ENCODE measurements at places on chromosomes 2 and 18.

DNA sequence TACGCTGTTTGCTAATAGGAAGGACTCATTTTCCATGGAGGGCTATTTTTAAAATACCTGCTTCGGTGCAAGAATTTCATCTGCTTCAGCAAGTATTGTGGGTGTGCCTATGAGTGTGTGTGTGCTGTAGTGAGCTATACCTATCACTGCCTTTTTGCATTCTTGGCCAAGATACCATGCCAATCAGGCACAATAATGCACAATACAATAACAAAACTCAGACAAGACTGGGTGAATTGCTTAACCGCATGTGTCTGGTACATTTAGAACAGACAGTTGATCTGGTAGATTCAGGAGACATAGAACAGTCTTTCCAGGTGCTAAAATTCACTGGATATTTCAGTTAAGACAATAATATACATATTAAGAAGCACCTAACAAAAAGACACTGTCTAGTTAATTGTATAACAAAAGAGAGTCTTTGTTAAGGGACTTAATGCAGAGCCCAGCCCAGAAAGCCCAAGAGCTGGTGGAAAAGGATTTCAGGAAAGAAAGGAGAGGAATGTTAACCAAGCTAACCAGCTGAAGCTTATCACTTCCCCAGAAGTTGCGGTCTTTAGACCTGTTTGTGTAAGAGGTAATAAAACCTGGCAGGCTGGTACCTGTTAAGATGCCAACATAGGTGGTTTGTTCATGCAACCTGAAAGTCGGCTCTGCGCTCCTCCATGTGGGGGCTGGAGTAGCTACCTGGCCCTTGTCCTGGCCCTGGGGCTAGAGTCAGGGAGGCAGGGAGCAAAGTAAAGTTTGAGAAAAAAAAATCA lies 153.3 kb upstream of the RBMS1 start:
- no peak for DNase-seq

- no peak for DNase-seq
These were observed 217.4 kb upstream of the DTNA start for GRCh38 chr18:34492652-34493051.

GRCh38 chr18:55400081-55400480 lies 187.9 kb downstream of the TCF4 start:
- no peak for DNase-seq

DNA sequence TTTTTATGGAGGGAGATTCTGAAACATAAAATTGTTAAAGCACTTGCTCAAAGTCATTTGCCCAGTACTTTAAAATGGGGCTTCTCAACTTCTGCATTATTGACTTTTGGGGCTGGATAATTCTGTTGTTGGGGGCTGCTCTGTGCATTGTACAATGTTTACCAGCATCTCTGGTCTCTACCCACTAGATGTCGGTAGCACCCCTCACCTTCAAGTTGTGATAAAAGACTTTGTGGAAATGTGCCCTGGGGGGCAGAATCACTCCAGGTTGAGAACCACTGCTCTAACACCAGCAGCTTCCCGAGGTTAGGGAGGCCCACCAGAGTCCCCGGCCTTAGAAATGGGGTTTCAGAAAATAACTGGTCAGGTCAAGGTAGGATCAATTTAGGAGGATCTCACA lies 26.8 kb upstream of the CUL3 start:
- DNase-seq = no peak

- peak; percentile 56 for DNase-seq
These were observed 114.5 kb downstream of the METTL8 start for GRCh38 chr2:171319164-171319810.

DNA sequence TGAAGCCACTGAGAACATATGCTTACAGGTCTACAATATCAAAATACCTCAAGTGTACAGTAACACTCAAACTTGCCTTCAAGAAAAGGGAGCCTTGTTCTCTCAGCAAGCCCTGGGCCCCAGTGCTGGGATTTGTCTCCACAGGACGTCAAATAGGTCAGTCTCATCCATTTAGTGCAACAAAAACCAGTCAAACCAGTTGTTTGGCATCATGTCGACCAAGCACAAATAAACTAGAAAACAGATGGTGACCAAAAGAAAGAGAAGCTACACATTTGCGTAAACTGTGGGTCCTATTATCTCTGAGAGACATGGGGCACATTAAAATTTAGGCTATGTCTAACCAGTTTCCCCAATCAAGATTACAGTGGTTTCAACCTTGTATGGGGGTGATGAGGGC lies 182.6 kb upstream of the PKDCC start:
- DNase-seq = no peak

- no peak for DNase-seq
These were observed 175.3 kb downstream of the RPIA start for GRCh38 chr2:88866756-88867155.

DNA sequence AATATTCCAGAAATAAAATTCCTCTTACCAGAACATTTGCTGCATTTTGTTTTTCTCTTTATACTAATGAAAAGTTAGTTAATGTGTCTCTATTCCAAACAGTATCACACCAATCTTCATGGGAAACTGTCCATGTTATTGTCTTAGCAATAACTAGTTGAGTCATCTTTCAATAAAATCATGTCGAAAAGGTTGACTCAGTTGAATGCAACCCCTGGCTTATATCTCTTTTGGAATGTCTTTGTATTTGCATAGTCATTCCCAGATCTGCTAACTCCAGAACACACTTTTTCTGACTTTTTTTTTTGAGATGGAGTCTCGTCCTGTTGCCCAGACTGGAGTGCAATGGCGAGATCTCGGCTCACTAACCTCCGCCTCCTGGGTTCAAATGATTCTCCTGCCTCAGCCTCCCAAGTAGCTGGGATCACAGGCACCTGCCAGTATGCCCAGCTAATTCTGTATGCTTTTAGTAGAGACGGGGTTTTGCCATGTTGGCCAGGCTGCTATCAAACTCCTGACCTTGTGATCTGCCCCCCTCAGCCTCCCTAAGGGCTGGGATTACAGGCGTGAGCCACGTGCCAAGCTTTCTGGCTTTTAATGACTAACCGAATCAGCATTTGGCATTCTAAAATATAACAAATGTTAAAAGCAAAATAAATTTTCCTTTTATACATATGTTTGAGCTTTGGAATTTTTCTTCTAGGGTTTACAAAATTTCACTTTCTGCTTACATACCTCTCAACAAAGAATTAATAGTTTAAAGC lies 133.2 kb upstream of the GULP1 start:
- DNase-seq = peak; percentile 62

- no peak for DNase-seq
These were observed 33.3 kb upstream of the RMP24 start for GRCh38 chr18:35939138-35939537.

- no peak for DNase-seq
These were observed 8.0 kb downstream of the AGXT start for GRCh38 chr2:240876475-240877251.

- DNase-seq = no peak
These were observed 32.0 kb upstream of the ARL5A start for GRCh38 chr2:151860210-151860609.

DNA sequence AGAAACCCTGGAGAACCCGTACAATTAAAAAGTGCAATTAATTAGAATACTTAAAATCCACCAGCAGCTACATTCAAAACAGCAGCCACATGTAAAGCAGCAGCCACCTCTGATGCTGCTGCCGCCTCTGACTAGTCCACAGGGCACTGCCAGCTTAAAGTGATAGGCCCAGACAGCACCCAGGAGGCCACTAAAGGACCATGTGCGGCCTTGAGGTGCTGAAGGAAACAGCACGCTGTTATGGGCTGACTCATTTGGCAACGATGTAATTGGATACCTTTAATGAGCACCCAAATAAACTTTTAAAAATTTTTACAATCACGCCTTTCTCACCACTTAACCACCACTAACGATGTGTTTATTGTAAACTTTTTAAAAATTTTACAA lies 209.3 kb upstream of the NCKAP5 start:
- DNase-seq = no peak

- DNase-seq = no peak
These were observed 38.4 kb upstream of the APCDD1 start for GRCh38 chr18:10416065-10416464.

GRCh38 chr2:215982465-215982875 lies 30.9 kb downstream of the MREG start:
- DNase-seq = peak; percentile 94

DNA sequence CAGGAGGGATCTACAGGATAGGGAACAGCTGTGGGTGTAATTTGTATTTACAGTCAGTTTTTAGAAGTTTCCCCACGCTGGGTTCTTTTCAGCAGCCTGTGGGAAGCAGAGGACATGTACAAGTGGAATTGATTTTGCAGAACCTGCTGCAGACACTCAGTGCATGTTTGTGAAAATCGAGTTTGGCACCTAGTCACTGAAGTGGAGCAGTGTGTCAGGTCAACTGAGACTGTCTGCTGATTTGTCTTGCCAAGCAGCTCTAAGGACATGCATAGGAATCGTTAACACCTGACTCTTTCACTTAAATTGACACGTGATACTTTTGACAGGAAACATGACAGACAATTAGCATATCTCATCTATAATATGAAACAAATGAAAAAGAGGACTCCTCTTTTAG lies 416.6 kb downstream of the TMX3 start:
- no peak for DNase-seq

DNA sequence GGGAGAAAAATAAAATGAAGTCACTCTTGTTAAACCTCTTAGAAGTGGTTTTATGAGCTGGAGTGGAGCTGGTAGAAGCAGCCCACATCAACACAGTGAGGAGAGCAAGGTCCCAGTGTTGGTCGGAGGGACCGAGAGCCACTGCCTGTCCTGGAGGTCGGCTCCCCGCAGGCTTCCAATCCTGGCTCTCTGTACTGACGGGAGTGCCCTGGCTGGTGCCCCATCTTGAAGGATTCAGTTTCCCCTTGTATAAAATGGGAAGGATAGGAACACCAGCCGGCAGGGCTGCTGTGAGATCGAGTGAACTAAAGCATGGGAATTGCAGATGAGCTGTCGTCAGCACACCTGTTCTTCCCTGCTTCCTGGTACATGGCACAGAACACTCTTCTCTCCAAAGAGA lies 104.3 kb upstream of the ID2 start:
- DNase-seq = no peak

GRCh38 chr2:190342611-190343010 lies 778 bp upstream of the INPP1 start:
- no peak for DNase-seq

DNA sequence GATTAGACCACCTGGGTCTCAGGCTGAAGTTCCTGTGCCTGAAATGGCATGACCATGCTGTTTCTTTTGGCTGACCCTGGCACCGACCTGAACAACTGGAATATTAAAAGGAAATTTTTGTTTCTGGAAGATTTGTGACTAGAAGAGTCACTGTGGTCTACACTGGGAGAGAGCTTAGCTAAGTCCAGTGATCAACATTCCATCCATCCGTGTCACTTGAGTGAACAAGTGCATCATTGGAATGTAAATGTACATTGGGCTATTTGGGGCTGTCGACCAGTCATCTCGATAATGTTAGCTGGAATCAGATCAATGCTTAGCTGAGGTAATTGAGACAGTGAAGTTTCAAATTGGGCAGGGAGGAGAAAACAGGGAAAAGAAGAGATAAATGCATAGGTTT lies 95.4 kb upstream of the CCDC85A start:
- peak; percentile 10 for DNase-seq

DNA sequence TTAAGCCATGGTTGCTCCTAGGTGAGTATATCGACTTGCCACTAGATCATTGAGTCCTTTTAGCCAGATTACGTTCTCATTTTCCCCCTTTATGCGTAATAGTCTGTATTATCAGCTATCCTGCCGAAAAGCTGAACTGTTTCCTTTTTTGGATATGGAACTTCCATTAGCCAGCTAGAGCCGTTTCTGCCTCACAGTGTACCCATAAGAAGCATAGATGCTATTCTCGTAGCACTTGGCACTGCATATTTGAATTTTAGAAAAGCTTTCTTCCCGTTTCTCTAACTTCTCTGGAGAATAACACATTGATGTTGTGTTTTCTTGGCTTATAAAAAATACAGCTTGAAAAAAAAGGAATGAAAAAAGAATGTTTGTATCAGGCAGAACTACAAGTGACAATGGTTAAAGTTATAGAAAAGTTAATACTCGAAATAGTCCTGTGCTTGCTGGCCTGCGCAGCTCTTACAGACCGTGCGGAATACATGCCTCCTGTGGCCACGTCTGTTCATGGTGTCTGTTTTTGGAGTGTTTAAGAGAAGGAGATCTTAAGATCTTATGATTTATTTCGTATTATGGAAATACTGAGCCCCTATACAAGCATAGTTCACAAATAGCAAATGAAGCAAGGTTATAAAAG lies 710 bp downstream of the DUSP19 start:
- DNase-seq = peak; percentile 38

- DNase-seq = peak; percentile 70
These were observed 121.1 kb upstream of the PID1 start for GRCh38 chr2:229392196-229392595.

Measured in fibroblast of mammary gland (primary cell).